Activated CD4-positive, alpha-beta T cell treated with anti-CD3 and anti-CD28 coated beads for 24 hours (primary cell): ENCODE measurements at places on chromosomes 6 and 20.

- no peak for DNase-seq
Observed at GRCh38 chr20:53647286-53647821, 53.7 kb upstream of the ZNF217 start.

GRCh38 chr6:39003072-39003471 lies 45.5 kb upstream of the GLP1R start:
- no peak for DNase-seq

DNA sequence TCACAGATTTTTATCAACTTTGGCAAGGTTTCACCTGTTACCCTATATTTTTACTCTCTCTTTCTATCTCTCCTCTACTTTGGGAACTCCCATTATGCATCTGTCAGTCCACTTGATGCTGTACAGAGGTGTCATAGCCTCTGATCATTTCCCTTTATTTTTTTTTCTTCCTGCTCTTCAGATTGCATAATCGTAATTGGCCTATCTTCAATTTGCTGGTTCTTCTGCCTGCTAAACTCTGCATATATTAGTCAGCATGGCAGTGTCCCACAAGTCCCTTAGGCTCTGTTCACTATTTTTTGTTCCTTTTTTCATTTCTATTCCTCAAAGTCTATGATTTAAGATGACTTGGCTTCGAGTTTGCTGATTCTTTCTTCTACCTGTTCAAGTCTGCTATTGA lies 44.7 kb upstream of the MICB start:
- DNase-seq, result no peak

GRCh38 chr20:44035924-44036323 lies 121.3 kb downstream of the TOX2 start:
- DNase-seq, result no peak

DNA sequence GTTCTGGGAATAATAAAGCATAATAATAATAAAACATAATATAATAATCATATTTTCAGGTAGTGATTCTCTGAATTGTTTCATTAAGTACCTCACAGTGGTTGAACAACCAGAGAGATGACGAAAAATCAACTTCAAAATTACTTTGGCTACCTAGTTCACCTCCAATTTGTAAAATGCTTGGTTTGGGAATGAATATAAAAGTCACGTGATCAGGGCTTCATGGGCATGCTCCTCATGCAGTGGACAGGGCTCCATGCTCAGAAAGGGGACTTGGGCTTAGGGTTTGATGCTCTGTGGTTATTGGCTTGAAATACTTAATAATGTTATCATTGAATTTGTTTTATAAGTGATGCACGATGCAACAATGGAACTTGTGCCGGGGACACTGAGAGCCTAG lies 58.2 kb downstream of the HAO1 start:
- no peak for DNase-seq
